ENCODE measurements at places on chromosomes 12 and 14.

DNA sequence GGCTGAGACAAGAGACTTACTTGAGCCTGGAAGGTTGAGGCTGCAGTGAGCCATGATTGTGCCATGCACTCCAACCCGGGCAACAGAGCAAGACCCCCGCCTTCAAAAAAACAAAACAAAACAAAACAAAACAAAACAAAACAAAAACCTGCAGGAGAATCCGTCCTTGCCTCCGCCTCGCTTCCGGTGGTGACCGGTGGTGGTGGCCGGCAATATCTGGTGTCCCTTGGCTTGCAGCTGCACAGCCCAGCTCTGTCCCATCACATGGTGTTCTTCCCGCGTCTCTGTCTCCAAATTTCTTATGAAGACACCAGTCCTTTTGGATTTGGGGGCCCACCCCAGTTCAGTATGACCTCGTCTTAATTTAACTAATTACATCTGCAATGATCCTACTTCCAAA, 10.0 kb downstream of the SMIM41 start:
- no peak for DNase-seq

DNA sequence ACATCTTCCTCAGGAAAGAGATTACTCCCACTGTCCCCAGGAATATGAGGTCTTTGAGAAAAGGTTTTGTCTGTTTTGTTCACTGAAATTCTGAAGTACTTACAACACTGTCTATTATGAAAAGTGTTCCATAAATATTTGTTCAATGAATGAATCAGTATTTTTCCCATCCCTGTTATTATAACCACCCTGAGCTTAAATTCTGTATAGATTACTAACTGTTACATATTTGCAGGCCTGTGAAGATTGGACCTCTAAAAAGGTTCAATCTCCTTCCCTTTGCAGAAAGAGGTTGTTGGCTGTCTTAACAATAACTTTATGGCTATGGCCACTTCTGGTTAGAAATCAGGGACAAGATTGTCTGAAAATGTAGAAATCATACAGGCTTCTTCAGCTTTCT, 174.5 kb upstream of the NPAS3 start:
- no peak for DNase-seq

GRCh38 chr14:90809530-90810312, 6.5 kb downstream of the TTC7B start:
- no peak for DNase-seq

DNA sequence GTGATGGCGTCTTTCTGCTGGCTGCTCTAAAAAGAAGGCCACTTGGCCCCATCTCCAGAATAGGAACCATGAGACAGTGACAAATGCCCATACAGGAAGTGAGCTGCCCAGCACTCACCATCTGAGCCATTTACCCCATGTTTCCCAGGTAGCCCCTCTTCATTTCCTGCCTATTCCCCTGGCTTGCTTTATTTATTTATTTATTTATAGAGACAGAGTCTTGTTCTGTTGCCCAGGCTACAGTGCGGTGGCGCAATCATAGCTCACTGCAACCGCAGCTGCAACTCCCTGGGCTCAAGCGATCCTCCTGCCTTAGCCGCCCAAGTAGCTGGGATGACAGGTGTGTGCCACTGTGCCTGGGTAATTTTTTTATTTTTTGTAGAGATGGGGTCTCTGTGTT, 71.2 kb downstream of the RIN3 start:
- DNase-seq: no peak

- no peak for DNase-seq
Measured at GRCh38 chr12:74985986-74986319, 223.7 kb downstream of the KCNC2 start.

All from Caki2 (cell line).